Karpas-422 (cell line): ENCODE measurements at places on chromosomes 7 and 10.

GRCh38 chr10:33326933-33327332 lies 7.5 kb downstream of the NRP1 start:
- no peak for DNase-seq

DNA sequence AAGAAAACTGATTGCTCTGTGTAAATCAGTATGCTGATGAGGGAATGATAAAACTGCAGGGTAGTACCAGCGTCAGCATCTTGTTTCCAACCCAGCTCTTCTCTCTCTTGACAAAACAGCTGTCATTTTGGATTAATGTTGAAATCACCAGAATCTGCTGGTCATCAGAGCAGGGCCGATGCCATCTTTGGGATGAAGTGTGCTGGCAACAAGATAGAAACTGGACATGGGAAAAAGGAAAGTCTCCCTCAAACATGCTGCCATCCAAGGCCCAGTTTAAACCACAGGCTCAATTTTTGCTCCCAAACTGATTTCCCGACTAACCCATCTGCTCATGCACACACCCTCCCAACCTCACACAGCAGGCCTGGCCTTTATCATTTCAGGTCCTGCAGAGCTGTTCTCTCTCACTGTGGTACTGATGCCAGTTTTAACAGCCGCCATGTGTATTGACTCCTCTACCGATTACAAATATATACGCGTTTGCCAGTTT lies 285.2 kb downstream of the AUTS2 start:
- no peak for DNase-seq

DNA sequence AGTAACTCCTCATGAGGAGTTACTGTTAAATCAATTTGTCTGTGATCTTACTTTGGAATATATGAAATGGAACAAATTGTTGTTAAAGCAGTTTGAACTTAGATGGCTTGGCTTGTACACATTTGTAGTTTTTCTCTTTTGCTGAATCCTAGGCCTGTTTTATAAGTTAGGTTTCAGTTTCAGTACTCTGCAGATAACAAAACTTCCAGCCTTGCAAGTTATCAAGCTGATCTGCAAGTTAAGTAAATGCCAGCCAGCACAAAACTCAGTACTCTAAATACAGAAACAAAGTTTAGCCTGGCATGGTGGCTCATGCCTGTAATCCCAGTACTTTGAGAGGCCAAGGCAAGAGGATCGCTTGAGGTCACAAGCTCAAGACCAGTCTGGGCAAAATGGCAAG lies 25.0 kb upstream of the PAXIP1 start:
- no peak for DNase-seq

GRCh38 chr10:116237260-116237659 lies 35.7 kb downstream of the GFRA1 start:
- DNase-seq = no peak

DNA sequence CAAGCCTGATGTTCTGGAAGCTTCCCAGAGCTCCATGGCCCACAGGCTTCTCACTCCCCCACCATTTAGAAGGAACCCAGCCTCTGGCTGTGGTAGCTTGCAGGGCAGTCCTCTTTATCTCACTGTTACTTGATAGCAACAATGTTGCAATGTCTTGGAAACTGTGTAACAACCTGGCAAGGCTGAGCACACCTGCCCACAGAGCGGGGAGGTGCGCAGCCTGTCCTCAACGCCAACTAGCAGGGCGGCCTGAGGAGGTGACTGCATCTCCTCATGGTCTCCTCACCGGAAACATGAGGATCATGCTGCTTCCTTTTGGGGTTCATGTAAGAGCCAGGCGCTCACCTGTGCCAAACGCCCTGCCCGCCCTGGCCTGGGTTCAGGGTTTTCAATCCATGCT lies 43.7 kb upstream of the INSIG1 start:
- no peak for DNase-seq

DNA sequence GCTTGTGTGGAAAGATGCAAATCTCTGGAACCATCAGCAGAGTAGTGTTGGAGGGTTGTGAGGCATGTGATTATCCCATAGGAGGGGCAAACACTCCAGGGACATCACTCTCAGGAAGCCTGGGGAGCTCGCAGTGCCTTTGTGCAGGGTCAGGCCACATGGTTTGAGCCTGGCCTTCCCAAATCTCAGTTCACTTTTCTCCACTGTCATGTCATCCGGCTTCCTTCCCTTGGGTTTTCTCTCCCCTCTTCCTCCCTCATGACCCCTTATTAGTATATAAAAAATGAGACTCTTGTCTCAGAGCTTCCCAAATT lies 20.4 kb downstream of the TSPAN14 start:
- no peak for DNase-seq

GRCh38 chr10:1762076-1762475 lies 24.8 kb upstream of the ADARB2 start:
- DNase-seq = no peak

DNA sequence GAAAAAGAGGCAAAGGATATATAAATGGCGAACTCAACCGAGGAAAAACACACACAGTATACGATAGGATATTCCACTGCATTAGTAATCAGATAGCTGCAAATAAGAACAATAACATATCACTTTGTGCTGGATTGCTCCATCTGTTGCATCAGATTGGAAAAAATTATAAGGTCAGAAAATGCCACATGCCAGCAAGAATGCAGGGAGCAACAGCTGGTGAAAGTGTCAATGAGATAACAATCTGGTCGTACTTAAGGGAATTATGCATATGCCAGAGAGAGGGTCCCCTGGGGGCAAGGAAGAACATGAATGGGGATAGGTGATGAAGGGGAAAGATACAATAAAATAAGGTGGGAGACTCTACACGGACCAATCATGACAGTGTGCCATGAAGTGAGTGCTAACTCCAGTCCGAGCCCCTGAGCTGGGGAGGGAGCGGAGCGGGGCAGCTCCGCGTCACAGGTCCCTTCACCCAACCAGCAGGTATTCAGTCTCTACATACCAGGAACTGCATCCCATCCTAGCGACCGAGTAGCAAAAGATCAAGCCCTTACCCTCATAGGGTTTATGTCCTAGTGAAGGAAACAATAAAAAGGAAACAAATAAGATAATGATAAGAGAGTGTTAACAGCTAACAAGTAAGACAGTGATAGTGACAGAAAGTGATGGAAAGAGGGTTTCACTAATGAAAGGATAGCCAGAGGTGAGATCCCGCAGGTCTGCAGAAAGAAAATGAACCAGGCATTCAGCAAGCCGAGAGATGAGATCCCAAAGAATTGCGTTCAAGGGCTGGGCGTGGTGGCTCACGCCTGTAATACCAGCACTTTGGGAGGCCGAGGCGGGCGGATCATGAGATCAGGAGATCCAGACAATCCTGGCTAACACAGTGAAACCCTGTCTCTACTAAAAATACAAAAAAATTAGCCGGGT lies 9.4 kb downstream of the MPP7 start:
- DNase-seq = no peak

DNA sequence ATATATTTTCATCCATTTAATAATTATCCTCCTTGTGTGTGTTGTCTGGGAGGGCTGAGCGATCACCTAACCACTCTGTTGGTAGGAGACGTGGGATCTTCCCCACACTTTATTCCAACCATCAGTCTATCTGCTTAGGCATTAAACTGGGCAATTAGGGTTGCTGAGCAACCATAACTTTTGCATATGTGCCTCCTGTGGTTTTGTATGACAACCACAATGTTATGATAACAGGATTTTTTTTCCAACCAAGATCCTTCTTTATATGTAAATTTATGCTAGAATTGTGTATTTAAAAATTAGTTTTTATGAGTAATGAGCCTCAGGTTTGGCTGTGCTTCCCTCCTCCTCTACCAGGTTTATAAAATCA lies 495.0 kb upstream of the MGMT start:
- DNase-seq = no peak

DNA sequence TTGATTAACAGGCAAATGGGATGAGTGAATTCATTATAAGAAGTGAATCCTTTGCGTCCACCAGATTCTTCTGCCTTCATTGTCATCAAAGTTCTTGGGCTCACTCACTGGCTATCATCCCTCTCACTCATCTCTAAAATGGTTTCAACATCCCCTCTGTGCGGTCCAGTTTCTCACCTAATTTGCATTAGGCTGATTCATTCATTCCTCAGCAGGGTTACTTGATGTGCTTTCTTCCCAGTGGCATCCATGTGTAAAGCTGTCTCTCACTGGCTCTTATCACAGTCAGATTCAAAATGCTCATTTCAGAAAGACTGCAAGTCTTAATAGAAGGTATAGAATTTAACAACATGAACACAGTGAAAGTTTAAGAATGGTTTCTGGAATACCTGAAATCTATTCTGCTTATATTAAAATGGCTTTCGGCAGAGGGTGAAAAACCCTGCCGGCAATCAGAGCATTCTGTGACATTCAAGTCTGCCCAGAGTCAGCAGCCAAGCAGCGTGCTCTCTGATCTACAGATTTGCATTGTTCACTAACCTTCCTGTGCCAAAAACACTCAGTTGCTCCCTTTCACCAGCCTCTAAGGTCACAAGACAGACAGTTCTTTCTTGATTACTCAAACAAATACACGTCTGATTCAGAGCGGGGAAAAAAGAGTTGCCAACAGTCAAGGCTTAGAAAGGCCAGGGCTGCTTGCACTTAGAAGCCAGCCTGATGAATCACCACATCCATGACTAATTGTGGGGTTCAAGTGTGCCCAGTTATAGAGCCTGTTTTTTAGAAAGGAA lies 106.7 kb downstream of the TES start:
- DNase-seq = no peak

- DNase-seq = no peak
Measured at GRCh38 chr10:100742936-100743335, 2.4 kb upstream of the PAX2 start.

DNA sequence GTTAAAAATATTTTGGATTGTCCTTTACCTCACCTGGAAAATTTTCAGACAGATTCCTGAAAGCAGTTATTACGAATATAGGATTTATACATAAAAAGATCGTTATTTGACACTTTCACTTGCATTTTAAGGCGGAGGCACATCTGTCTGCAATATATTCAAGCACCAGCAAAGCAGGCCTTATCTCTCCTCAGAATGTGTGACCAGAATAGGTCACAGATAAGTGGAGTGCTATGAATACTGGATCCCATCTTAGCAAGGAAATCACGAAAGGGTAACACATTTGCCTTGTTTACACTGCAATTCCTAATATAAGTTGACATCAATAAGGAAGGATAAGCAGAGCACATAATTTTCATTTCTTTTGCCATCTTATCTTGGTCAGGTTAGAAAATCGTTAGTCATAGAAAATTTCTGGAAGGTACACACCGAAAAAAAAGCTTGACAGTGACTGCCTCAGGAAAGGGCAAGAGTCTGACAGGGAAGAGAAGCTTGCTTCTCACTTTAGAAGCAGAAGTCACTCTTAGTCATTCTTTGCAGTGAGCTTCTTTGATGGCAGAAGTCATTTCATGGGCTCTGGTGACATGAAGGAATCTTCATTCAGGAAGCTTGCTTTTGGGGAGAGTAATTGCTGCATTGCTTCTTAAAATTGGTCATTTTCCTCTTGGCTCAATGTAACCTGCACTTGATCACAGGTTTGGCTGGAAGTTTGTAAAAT lies 98.1 kb upstream of the STK17A start:
- DNase-seq = no peak

- DNase-seq = no peak
Measured at GRCh38 chr7:94028768-94029167, 24.6 kb upstream of the BET1 start.

DNA sequence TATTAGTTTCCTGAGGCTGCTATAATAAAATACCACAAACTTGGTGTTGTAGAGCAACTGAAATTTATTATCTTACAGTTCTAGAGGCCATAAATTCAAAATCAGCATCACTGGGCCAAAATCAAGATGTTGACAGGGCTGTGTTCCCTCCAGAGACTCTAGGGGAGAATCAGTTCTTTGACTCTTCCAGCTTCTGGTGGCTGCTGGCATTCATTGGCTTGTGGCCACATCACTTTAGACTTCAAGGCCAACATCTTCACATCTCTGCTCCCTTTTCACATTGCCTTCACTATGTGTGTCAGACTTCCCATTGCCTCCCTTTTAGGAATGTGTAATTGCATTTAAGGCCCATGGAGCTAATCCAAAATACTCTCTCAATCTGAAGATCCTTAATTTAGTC lies 1.6 kb upstream of the MRPS33 start:
- no peak for DNase-seq

GRCh38 chr7:110612680-110613079 lies 478.2 kb upstream of the LRRN3 start:
- no peak for DNase-seq

- DNase-seq = no peak
Measured at GRCh38 chr7:106593028-106593417, 67.9 kb downstream of the CCDC71L start.

GRCh38 chr10:90937645-90938258 lies 16.9 kb upstream of the ANKRD1 start:
- DNase-seq = no peak

DNA sequence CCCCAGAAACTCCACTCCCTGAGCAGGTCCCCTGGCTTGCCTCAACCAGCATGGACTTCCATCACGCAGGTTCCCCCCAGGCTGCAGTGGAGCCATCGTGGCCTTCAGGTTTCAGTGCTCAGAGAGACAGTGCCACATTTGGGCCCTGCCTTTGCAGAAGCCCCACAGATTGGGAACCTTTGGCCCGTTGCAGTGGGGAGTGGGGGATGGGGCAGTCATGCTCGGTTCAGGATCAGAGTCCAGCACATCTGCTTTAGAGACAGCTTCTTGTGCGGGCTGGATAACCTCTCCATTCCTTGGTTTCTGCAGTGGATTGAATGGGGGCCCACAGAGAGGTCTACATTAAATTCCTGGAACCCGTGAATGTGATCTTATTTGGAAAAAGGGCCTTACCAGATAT lies 183.9 kb downstream of the EBF3 start:
- DNase-seq = no peak

- no peak for DNase-seq
Measured at GRCh38 chr10:29237786-29238185, 51.1 kb upstream of the LYZL1 start.

GRCh38 chr7:23696916-23697441 lies 13.0 kb upstream of the STK31 start:
- peak; percentile 90 for DNase-seq

GRCh38 chr10:86969421-86970041 lies 1.2 kb downstream of the ADIRF start:
- no peak for DNase-seq

DNA sequence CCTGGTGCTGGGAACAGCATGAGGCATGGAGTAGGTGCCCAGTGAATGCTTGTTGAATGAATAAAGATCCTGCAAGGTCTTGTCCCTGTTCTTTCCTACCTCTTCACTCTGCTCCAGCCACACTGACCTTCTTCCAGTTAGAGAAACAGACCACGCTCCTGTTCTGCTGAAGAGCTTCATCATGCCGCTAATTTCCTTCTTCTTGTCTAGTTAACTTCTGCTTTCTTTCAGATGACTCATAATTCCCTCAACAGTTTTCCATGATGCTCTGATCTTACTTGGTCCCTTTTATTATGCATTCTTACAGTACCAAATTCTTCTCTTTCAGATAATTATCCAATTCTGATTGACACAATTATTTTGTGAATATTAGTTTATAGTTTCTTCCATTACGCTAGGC lies 59.5 kb upstream of the C1QL3 start:
- no peak for DNase-seq

GRCh38 chr10:8183241-8183704 lies 128.8 kb downstream of the GATA3 start:
- no peak for DNase-seq

GRCh38 chr10:131155218-131155875 lies 156.2 kb downstream of the TCERG1L start:
- no peak for DNase-seq
